ENCODE measurements at places on chromosomes 2 and 18.

DNA sequence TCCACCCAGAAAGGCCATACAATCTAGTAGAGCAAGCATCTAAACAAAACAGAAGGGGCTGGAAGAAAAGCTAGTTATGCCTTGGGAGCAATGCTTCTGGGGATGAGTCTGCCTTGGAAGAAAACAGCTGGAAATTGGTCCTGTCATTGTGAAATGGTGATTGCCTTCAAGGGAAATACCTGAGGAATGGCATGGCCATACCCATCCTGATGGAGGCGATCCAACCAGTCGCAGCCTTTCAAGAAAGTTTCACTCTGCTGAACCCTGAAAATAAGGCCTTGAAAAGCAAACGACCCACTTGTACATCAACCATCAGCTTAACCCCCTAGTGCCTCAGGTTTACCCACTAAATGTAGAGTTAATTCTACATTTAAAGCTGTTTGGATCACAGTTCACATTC, 72.6 kb upstream of the PID1 start:
- DNase-seq: no peak

GRCh38 chr2:198873503-198874471, 584.0 kb downstream of the SATB2 start:
- DNase-seq: no peak

DNA sequence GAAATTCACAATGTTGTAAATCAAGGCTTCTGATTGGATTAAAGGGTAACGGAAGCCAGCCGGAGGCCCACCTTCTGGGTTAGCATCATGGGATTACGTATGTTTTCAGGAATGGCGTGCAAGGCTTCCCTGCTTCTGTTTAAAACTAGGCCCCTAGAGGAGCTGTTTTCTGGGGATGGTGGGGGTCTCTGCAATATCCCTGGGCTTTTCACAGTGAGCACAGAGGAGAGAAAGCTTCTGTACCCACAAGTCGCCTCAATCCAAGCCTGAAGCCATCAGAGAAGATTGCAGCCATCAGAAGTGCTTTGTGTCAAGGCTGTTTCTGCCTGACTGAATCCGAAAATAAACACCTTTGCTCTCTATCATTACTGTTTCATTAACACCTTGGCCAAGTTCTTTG, 226.9 kb upstream of the SMIM21 start:
- no peak for DNase-seq

GRCh38 chr2:79428745-79429144, 84.1 kb upstream of the CTNNA2 start:
- no peak for DNase-seq

DNA sequence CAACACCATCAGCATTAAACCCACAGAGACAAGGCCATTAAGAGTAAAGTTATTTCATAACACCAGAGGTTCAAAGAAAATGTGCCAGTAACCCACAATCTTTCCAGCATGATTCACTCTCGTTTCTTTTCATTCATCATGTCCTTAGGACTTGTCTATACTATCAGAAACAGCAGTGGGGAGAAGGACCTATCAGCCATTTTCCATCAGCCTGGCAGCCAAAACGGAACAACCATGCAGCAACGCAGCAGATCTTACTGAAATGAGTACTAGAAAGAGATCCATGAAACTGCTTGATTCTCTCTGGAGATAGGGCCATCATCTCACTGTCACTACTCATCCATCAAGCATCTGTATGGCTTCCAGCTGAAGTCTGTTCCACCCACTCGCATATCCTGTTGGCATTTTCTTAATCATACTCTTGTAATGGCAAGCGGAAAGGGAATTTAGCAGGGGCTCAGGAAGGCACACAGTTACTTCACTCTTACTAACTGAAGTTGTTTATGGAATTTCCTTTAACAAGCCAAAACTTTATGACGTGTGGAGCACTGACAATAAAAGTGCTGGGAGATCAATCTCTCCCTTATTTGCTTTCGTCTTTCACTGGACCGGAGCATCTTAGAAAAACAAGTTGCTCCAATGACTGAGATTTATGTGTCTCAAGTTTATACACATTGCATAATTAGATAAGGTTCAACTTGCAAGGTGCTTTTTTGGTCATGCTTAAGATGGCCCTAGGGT, 69.7 kb downstream of the EPHA4 start:
- DNase-seq: no peak

All from stimulated activated CD8-positive, alpha-beta memory T cell treated with anti-CD3 and anti-CD28 coated beads, Interleukin-4, amount 100 ng/mL, for 1 hour (primary cell).